ENCODE measurements at places on chromosomes 7 and 10.

DNA sequence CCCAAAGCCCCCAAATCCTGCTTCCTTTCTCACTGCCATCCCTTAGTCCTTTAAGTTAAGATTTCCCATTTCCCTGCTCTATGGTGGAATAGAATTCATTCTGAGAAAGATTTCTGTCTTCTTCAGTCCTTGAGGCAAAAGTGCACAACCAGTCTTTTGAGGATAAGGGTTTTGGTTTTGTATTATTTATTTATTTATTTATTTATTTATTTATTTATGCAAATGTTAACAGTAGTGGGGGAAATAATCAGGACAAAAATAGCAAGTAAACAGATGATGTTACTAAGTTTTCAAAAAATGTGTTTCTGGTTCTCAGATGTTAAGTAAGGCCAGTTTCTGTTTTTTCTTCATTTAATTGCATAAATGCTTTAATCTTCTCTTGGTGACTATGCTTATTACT lies 84.2 kb downstream of the GLCCI1 start:
- DNase-seq = no peak

DNA sequence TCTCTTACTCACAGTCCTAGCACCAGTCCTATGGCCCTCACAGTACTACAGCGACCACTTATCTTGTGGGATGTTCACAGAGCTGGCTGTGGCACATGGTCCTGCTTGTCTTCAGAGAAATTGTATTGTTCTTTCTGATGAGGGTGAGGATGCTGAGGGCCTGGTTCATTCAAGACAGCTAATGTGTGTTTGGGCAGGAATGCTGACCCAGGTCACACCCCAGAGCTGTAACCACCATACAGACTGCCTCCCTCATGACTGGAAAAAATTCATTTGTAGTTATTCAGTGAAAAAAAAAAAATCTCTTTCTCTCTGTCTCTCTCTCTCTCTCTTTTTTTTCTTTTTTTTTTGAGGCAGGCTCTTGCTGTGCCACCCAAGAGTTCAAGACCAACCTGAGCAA lies 83.5 kb downstream of the KLF6 start:
- DNase-seq = no peak

DNA sequence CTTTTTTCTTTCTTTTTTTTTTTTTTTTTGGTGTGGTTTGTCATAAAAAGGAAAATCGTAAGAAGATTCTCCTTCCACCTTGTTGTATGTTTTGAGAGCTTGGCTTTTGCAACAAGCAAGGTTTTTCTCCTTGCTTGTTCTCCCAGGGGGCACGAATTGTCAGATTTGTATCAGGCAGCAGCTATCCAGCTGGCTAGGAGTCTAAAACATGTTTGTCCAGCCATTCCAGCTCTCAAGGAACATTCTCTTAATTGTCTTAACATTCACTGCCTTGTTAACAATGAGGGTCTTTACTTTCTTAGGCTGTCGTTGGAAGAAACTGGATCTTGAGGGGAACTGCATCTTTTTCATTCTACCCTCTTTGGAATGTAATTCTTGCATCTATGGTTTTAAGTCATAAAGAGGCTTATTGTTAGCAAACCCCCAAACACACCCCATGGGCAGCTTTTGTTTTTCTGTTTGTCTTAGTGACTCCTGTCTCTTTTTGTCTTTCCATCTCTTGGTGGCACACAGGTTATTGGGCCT lies 14.6 kb downstream of the SHTN1 start:
- DNase-seq = no peak

DNA sequence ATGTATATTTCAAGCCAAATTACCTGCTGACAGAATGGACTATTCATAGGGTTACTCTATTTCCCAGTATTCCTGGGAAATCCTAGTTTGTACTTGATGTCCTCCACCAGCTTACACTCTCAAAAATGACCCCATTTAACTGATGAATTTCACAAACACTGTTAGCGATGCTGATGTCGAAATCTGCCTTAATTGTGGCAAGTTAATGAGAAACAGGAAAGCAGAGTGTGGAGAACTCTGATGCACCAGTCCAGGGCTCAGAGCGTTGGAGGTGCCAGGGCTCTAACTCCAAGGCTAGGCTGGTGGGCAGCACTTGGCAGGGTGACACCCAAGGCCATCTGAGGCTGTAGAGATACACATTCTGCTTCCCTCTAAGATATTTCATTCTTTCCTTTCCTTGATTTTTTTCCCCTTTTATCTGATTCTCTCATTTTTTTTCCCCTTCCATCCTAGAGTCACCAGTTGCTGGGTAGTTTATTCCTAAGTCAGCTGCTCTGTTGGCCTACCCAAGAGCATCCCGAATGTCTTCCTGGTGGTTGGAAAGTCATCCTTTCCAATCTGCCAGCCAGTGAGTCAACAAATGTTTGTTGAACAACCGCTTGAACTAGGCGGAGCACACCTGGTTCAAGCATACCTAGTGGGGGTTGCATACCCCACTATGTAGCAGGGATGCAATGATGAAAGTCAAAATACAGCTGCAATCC lies 525.0 kb upstream of the NRP1 start:
- DNase-seq = no peak

DNA sequence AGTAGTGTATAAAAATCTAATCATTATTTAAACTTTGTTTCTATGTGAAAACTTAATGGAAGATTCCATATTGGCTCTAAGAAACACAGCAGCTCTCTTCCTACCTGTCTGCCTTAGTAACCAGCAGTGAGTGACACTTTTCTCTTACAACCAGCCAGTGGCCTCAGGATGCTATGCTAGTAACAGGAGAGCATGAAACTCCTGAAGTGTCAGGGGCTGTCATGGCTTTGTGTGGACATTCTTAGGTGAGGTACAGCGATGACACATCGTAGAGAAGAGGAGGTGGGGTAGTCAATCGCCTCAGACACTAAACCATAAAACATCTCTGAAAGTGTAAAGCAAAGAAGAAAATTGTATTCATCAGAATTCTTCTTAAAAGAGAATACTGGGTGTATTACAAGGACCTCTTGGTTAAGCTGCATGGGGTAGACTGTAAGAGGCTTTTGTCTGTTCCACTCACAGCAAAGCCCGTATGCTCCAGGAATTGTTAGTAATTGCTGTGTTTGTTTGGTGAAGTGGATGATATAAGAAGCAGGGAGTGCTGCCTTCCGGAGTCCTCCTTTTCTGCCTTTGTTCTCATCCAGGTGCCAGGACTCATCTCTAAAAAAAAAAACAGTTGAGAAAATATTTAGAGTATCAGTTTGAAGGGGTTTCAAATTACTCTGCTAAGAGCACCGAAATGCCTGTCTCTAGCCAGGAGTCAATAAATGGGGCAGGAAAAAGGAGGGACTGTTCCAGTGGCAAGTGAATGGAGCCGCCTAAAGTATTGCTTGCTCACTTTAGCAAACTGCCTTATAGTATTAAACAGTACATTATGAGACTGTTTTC lies 518.8 kb downstream of the CNTNAP2 start:
- no peak for DNase-seq
